Hematopoietic multipotent progenitor cell (in vitro differentiated cells): ENCODE measurements at places on chromosomes 7 and 10.

- DNase-seq = no peak
Measured at GRCh38 chr10:18264466-18265050, 124.3 kb downstream of the CACNB2 start.

DNA sequence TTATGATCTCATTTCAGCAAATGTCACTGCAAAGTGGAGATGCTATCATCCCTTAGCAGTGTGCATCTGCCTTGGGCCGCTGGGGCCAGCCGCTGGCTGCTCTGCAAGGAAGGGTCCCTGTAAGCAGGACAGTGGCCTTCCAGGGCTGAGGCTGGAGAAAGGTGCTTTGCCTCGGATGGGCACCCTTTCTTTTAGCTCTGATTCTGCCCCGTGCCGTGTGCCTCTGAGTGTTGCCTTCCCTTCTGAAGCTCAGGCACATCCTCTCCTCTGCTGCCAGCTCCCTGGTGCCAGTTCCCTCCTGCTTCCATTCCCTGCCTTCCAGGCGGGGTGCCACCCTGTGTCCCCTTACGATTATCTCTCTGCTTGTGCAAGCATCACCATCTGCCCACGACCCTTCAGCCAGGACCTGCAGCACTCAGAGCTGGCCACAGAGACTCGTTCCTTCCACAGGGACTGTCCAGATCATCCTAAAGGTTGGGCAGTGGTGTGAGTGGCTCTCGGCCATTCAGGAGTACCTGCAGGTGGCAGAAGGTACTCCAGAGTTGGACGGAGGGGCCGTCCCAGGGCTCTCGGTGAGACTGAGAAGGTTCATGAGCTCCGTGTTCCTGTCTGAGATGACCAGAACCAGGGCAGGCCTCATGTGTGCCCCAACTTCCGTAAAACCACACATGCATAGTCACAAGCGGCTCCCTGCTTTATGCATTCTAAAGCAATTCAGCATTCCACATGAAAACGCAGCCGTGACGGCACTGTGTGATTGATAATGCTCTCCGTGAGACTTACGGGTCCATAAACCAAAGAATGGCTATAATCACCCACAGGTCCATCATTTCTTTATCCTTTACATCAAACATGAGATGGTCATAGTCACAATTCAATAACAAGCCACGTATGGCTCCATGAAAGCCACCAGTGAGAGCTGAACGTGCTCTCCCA lies 371.4 kb downstream of the DNAJB6 start:
- no peak for DNase-seq

- no peak for DNase-seq
Measured at GRCh38 chr10:119233821-119234220, 26.4 kb downstream of the GRK5 start.

GRCh38 chr10:126373972-126374371 lies 14.3 kb downstream of the ADAM12 start:
- DNase-seq = no peak

DNA sequence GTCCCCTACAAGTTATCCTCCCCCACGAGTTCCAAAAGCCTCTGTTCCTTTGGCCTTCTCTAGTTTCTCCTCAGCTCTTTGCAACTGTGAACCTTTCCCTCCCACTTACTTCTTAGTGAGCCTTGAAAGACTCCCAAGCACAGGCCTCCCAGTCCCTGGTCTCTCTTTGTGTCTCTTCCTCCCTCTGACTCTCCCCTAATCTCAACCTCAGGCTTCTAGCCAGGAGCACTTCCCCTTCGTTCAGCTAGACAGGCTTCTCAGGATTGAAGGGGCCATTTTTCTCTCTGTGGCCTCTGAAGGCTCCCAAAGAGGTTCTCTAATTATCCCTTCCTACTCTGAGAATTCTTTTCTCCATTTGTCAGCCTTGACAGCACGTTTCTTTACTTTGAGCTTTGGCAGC lies 50.2 kb upstream of the PHYHIPL start:
- no peak for DNase-seq

DNA sequence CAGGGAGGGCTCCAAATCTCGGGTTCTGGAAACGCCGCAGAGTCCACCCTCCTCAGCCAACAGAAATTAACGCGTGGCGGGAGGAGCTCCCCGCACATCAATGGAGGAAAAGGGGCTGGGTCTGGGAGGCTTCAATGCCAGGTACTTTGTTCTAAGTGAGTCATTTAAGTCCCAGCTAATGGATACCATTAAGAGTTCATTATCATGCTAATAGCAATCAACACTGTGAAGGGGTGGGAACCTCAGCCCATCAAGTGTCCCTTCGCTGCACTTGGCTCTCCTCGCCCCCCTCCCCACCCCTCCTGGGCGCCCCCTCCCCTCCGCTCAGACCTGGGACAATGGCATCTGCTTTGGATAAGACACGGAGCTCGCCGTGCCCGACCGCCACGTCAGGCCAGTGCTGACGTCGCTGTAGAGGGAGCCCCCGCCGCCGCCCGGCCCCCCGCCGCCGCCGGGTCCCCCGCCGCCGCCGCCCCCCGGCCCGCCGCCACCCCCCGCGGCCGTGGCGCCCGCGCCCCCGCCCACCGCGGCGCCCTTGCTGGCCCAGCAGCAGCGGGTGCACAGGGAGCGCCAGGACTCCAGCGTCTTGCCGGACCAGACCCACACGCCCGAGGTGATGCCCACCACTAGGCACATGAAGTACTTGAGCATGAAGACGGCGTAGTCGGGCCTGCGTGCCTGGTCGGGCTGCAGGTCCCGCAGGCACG lies 2.9 kb downstream of the FZD8 start:
- no peak for DNase-seq

DNA sequence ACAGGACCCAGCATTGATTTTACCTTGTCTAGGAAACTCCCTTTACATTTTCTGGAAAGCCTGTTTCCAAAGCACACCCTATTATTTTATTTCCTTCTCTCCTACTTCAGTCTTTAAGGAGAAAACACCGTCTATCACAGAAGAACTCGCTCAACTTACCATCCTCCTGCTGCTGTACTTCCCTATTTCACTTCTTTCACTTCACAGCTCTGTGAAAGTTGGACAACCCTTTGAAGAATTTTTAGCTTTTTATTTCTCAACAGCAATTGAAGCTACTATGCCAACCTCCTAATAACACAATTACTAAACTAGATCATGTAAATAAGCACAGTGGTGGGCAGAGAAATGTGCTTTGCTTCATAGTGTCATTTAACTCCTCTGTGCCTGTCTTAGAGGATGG lies 166.5 kb downstream of the TFEC start:
- DNase-seq = no peak

- no peak for DNase-seq
Measured at GRCh38 chr10:61408105-61408504, 45.1 kb downstream of the TMEM26 start.

DNA sequence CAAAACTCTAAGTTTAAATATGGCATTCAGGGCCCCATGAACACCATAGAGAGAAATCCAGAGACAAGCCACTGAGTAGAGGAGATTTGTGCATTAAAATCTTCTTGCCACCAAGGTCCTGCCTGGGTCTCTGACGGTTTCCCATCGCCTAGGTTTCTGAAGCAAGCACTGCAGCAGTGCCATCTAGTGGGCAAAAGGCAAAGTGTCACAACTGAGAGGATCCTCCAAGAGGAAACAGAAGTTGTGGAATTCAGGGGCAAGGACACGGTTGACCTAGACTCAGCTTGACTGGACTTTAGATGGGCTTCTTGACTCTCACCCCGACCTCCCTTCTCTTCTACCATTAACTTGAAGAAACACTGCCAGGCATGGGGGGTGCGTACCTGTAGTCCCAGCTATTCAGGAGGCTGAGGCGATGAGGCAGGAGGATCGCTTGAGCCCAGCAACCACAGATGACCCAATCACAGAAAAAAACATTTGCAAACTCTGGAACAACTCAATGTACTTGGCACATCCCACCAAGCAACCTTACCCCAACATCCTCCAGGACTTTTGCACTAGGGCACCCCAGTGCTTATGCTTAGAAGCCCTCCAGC lies 604.1 kb downstream of the GALNT17 start:
- peak; percentile 75 for DNase-seq

GRCh38 chr10:104197364-104197763 lies 34.8 kb downstream of the CFAP43 start:
- no peak for DNase-seq

GRCh38 chr7:124779194-124779593 lies 13.6 kb upstream of the GPR37 start:
- DNase-seq = no peak

- DNase-seq = no peak
Measured at GRCh38 chr7:90931986-90932916, 332.0 kb upstream of the FZD1 start.

DNA sequence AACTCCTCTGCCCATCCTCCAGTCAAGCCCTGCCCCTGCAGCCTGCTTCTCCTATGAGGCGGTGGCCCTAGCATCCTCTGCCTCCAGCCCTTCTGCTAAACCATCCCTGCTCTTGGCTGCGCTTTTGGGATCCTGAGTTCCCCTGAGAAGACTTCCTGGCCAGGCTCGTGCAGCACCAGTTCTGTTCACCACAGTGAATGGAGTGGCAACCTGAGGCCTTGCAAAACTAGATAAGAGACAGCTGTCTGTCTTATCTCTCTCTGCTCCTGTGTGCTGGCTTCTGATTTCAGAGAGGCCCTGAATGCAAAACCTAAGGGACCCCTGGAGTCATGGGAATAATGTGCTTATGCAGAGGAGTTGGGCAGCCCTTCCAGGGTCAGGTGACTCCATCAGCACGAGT lies 119.2 kb downstream of the TMEM178B start:
- DNase-seq = no peak

DNA sequence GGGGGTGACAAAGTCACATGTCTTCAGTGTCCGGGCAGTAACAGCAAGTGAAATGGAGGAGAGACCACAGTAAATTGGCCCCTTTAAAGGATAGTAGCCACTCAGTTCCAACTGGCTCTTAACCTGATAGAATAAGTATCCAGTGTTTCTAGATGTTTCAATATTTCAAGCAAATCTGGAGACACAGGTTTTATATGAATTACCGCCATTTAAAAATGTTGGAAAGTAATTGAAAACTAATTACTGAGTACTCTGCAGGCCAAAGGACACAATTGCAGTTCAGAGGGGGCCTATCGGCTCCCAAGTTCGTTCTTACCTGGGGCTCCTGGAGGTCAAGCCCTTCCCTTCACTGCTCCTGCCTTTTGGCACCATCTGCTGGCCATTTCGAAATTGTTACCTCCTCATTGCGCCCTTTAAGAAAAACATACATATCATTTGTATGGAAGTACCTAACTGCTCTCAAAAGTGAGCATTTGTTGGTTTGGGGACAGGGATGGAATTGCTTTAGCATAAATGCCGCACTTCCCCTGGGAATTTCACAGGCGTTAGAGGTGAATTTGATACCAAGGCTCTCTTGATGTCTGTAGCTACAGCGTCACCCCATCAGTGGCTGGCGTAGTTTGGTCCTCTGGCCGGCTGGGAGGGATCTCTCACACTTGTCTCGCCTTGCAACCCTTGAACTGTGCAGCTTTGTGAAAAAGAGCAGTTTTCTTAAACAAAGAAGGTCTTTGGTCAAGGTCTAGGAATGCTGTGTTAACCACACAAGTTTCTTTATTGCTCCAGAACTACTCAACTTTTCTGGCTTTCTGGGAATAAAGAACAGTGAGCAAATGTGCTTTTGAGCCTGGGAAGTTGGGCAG lies 220.0 kb downstream of the ARHGAP21 start:
- peak; percentile 10 for DNase-seq

GRCh38 chr7:39697483-39697882 lies 74.1 kb downstream of the RALA start:
- no peak for DNase-seq

DNA sequence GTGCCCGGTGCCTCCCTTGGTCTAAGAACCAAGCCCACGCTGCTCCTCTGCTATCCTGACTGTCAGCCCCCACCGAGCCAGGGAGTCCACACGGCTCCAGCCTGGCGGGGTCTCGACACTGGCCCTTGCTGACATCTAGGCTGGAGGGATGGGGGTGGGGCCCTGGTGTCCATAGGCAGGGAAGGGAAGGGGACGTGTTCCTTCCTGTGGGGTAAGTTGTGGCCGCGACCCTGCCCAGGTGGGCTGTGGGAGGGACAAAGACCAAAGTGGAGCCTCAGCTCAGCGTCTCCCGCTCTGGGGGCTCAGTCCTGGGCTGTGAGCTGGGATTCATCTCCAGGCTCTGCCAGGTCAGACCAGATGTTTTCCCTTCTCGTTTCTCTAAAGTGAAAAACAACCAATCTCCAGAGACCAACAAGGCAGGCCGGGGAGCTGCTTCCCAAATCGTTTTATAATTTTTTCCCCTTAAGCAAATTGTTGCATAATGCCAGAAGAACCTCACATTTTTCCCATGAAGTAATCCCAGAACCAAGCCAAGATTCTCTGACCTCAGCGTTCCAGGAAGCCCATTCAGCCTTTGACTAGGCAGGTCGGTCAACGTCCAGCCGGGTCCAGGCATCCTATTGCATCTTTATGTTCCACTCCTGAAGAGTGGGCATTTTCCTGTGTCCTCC lies 101.2 kb downstream of the RGS10 start:
- no peak for DNase-seq

DNA sequence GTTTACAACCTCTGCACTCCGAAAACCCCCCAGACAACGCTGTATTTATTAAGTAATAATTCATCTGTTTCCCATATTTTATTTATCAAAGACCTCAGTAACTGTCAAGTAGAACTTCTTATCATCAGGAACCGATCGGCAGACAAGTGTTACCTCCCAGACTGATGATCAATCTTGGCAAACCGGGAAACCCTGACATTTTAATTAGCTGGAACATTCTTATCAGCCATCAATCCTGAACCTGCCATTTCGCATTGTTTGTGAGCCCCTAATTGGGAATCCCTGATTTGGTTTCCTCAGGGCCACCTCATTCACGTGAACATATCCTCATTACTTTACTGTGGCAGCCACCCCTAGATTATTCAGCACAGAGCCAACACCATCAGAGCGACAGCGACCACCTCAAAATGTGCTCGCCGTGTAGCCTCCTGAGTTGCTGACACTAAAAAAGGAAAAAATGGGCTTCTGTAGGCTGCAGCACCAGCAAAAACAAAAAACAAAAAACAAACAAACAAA lies 93.6 kb upstream of the SDK1 start:
- no peak for DNase-seq

DNA sequence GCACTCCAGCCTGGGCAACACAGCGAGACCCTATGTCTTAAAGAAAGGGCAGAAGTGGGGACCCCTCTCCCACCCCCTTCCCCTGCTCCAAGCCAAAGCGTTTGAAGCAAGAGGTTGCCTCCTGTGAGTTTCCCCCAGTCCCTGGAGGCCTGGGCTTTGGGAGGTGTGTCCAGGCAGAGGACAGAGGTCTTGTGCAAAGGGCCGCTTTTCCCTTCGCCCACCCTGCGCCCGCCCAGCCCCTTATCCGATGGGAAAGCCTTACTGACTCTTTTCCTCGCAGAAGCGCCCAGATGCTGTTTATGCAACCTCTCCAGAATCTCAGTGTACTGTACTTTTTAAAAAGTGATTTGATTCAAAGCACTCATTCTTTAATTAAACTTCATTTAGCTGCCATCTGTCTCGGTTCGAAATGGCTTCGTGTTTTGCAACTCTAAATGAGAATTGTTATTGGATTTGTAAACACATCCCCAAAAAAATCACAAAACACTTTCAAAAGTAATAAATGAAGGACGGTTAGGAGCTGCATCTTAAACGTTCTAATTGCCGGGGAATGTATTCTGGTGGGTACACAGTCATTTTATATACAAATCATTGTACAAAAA lies 50.5 kb upstream of the GTF2I start:
- DNase-seq = no peak
